ENCODE measurements at places on chromosomes 7 and 10.

DNA sequence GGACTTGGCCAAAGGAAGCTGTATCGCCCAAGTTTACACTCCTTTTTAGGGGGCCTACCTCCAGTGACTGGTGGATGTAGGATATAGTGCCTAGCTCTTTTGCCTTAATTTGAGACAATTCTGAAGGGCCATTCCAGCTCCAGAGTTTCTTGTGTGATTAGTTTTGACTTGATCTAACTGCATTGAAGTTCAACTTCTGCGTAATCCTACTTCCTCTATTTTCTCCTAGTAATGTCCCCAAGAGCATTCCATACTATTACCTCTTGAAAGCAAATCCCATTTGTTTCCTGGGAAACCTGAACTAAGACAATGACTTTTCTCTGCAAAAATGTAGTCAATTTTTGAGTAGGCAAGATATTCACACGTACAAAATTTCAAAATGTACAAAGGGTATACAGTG, 4.7 kb upstream of the H2AZ2 start:
- DNase-seq, result no peak

DNA sequence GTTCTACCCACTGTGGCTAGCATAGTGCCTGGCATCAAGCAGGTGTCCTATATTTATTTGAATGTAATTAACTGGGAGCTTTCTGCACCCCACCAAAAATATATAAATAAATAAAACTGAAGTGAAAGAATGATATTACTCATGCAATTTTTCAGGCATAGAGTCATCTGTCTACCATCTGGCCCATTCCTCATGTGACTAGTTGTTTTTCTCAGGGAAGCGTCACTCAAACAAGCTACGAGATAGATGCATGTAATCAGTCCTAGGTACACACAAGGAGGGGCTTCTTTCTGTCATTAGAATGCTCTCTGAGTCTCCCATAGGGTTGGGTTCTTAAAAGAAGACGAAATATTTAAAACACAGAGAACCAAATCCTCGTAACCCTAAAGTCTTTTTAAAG, 255.5 kb upstream of the KMT2E start:
- no peak for DNase-seq

GRCh38 chr7:130994378-130995115, 260.5 kb upstream of the KLF14 start:
- no peak for DNase-seq

- DNase-seq, result no peak
Observed at GRCh38 chr7:77980087-77980713, 181.6 kb downstream of the PHTF2 start.

DNA sequence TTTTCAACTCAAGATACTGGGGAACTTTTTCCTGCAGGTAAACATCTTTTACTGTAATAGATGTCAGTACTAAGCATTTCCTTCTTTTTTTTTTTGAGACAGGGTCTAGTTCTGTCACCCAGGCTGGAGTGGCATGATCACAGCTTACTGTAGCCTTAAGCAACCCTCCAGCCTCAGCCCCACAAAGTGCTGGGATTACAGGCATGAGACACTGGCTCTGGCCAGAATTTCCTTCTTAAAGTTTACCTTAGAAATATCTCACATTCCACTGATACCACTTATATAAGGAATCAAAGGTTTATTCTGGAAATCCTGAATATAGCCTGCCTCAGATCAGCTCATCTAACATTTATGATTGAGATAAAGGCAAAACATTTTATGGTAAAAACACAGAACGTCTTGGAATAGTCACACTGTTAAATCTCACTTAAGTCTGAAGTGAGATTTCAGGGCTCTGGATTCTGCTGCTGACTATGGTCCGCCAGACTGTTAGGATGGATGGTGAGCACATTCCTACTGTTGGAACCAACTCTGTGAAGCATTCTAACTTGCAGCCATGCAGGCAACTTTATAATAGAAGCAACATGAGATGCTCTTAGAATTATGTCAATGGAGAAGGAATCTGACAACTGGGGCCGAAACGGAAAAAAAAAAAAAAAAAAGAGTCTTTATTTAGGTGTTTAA, 151.9 kb downstream of the ZMYND11 start:
- DNase-seq, result peak; percentile 72

DNA sequence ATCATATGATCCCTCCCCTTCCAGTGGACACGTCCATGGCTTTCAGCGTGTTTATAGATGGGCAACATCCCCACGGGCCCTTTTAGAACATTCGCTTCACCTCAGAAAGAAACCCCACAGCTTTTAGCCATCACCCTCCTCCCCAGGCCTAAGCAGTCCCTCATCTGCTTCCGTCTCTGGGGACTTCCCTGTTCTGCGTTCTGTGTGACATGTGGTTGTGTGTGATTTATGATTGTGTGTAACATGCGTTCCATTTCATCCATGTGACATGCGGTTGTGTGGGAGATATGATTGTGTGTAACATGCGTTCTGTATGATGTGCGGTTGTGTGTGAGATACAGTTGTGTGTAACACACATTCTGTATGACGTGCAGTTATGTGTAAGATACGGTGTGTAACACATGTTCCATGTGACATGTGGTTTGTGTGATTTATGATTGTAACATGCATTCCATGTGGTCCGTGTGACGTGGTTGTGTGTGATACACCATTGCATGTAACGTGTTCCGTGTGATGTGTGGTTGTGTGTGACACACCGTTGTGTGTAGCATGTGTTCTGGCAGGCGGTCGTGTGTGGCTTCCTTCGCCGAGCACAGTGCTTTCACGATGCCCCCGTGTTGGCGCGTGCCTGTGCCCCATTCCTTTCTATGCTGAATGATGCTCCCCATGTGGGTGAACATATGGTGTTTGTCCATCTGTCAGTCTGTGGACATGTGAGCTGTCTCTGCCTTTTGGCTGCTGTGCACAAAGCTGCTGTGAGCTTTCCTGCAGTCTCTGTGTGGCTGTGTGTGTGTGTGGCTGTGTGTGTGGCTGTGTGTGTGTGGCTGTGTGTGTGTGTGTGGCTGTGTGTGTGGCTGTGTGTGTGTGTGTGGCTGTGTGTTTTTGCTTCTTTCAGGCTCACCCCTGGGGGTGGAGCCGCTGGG, 26.2 kb downstream of the PWWP2B start:
- no peak for DNase-seq

DNA sequence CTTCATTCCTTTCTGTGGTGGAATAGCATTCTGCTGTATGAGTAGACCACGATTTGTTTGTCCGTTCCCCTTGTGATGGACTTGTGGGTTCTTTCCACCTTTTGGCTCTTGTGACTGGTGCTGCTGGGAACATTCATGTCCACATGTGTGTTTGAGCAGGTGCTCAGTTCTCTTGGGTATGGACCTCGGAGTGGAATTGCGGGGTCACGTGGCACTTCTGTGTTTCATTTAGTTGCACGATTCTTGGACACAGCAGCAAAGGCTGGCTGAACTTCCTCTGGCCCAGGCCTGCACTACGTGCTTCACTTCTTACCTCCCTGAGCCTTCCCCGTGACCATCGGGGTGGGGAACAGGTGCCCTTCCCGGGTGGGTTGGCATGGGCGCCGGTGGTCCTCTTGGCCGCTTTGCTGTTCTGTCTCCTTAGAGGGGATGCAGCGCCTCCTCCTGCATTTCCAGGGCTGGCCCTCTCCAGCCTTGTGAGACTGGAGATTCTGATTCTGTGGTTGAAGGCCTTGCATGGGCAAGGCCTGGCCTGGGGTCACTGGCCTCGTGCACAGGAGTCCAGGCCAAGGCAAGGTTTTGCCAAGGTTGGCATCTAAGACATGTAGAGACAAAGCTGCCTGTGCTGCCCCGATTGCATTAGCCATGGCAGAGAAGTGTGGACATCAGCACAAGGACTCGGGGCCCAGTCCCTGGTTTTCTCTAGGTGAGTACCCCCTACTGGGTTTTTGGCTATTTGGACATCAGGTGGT, 25.1 kb downstream of the DOCK1 start:
- no peak for DNase-seq

GRCh38 chr10:114320249-114321116, 81.4 kb downstream of the VWA2 start:
- no peak for DNase-seq

GRCh38 chr10:49109669-49110340, 5.5 kb downstream of the VSTM4 start:
- DNase-seq, result peak; percentile 91

- no peak for DNase-seq
Observed at GRCh38 chr10:12435348-12435747, 86.0 kb downstream of the CAMK1D start.

DNA sequence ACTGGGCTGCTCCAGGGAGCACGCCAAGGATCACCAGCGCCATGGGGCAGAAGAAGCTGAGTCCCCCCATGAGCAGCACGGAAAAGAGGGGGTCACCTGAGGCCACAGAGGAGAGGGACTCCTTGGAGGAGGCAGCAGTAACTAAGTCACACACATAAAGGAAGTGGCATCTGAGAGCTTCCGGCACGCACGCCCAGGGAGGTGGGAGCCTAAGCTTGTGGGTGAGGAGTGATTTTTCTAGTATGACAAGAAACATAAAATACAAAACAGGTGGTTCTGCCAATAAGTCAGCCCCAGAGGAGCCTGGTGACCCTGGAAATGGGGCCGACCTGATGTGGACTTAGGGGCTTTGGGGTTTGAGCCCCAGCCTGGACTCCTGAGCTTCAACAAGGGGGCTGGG, 60.8 kb downstream of the CARD11 start:
- DNase-seq, result no peak

GRCh38 chr10:18563003-18563726, 88.2 kb downstream of the NSUN6 start:
- DNase-seq, result no peak

GRCh38 chr7:3862774-3863173, 561.7 kb downstream of the SDK1 start:
- DNase-seq, result peak; percentile 20

DNA sequence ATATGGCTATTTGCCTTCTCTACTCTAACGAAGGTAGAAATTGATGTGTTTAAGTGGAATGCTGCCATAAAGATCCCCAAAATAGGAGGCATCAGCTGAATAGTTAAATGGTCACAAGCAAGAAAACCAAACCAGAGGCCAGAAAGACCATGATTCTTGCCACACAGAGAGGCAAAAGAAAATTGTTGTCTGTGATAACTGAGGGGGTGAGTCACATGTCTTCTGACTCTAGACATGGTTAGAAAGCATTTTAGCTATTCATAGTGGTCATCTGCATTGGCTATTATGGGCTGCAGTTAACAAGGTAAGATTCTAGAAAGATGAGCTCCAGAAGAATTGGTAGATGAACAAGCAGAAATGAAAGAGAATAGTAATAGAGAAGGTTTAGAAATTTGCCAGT, 361.4 kb upstream of the NPSR1 start:
- DNase-seq, result peak; percentile 62

DNA sequence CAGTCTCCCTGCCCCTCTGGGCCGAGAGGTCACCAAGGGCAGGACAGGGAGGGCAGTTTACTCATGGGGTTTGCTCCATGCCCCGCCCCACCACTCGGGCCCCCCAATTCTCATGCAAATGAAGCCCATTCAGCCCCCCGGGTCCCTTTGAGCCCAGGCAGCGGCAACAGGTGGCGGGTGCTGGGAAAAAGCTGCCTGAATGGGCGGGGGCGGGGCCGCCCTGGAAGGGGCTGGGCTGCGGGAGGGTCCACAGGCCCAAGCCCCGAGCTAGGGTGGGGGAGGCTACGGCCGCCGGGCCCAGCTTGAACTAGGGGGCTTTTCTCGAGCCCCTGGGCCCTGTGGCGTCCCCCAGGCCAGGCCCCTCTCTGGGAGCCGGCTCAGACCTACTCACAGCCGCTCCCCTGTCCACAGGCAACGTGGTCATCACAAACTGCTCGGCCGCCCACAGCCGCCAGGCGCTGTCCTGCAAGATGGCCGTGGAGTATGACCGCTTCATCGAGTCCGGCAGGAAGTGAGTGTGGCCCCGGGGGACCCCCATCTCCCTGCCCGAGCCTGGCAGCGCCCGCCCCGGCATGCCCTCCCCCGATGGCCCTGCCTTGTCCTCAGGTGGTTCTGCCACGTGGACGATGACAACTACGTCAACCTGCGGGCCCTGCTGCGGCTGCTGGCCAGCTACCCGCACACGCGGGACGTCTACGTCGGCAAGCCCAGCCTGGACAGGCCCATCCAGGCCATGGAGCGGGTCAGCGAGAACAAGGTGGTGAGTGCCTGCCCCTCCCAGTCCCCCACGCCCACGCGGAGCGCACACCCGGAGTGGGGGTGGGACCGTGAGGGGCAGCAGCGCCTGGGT, 5.5 kb downstream of the LFNG start:
- no peak for DNase-seq

- DNase-seq, result no peak
Observed at GRCh38 chr10:108521827-108522492, 1357.5 kb upstream of the SORCS1 start.

- DNase-seq, result no peak
Observed at GRCh38 chr7:93964813-93965212, 39.3 kb downstream of the BET1 start.

GRCh38 chr10:60384708-60385398, 4.8 kb downstream of the ANK3 start:
- peak; percentile 100 for DNase-seq

GRCh38 chr7:98472521-98472954, 71.6 kb upstream of the BAIAP2L1 start:
- no peak for DNase-seq

DNA sequence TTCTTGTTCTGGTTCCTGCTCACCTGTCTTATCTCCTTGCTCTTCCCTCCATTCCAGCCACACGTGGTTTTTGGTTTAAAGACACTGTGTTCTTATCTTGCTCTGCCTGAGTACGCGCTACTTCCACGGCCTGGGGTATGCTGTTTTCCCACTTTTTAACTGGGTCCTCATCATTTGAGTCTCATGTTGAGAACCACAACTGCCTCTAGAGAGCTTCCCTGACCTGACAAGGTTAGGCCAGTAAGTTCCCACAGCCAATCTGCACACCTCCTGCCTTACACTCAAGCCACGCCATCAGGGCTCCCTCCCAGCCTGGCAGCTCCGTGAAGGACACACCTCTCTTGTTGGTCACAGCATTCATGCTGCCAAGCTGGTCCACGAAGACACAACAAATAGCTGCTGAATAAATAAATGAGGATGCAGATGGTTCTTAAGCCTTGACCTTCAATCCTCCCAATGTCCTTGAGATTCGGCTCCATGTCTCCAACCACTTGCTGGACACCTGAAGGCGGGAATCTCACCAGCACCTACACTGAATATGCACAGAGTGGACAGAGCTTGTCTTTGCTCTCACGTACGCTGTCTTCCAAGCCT, 201.7 kb upstream of the KLF14 start:
- no peak for DNase-seq

- DNase-seq, result no peak
Observed at GRCh38 chr7:45162311-45162845, 4.8 kb downstream of the RAMP3 start.

GRCh38 chr10:29522061-29522855, 112.5 kb downstream of the SVIL start:
- peak; percentile 39 for DNase-seq

- peak; percentile 24 for DNase-seq
Observed at GRCh38 chr7:19957664-19958063, 184.2 kb upstream of the TMEM196 start.

DNA sequence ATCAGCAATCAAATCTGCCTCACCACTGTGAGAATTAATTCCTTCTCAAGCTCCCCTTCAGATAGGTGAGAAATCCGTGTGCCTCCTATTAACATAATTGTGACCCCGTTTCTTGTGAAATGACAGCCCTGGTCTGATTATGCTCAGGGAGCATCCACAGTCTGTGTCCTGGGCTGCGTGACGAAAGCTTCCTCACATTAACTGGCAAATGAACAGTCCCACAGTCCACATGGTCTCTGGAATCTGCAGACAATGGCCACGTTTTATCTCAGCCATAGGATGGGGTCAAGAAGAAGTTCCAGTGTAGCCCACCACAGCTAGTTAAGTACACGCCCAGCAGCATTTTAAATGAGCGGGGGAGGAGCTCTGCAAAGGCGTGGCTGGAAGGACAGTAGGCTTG, 229.2 kb downstream of the RPS24 start:
- no peak for DNase-seq

Data from fibroblast of skin of back (primary cell).